ENCODE measurements at places on chromosomes 7 and 10. TPM values are rescaled to one million over a fixed set of nuclear protein-coding genes. Genes with fewer than 3 reads are reported as not detected.
A peak's percentile ranks its signal among the peaks of the same experiment; 100 is the strongest.

DNA sequence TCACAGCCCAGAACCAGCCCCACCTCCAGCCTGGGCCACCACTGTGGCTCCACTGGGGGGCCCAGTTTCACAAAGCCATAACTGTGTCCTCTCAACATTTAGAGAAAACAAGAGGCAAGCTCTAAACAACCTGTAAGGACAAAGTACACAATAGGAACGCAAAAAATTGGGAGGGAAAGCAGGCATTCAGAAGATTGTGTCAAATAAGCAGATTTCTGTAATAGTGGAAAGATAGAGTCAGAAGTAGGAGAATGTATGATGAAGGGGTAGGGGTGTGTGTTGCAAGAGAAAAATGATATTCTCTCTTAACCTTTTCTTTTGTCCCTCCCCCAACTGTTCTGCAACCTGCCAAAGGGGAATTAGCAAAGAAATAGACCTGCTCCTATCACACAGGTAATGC is 449.9 kb upstream of the NPVF start:
- no peak for DNase-seq

DNA sequence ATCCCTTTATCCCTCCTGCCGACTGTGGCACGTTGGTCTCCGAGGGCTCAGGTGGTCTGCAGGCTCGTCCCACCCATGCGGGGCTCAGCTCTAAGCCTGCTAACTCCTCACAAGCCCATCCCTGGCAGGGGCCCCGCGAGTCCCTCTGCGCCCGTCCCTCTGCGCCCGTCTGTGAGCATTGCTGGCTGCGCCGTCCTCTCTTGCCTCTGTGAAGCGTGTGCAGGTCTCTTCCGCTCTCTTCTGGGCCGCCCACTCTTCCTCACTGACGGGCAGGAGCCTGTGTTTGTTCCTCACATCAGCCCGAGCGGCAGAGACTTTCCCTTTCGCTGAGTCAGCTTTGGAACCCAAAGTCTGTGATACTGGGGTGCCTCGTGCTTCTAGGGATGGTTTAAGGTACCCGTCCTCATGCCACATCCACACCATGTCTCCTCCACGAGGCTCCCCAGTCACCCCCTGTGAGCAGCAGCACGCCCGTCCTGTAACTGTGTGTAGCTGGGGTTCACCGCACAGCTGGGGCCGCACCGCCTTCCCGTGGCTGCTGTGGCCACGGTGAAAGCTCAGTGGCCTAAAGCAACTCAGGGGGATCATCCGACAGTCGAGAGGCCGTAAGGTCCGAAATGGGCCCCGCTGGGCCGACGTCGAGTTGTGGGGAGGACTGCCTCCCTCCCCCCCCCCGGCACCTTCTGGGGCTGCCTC is 35.5 kb downstream of the ADGRA1 start:
- no peak for DNase-seq

- DNase-seq = no peak
Measured at GRCh38 chr7:123602648-123603047, 1.0 kb downstream of the ASB15 start.

GRCh38 chr10:85262992-85263391 is 934.6 kb downstream of the CCSER2 start:
- no peak for DNase-seq

- DNase-seq = peak; percentile 18
Measured at GRCh38 chr10:11336722-11337162, 274.7 kb downstream of the USP6NL start.

DNA sequence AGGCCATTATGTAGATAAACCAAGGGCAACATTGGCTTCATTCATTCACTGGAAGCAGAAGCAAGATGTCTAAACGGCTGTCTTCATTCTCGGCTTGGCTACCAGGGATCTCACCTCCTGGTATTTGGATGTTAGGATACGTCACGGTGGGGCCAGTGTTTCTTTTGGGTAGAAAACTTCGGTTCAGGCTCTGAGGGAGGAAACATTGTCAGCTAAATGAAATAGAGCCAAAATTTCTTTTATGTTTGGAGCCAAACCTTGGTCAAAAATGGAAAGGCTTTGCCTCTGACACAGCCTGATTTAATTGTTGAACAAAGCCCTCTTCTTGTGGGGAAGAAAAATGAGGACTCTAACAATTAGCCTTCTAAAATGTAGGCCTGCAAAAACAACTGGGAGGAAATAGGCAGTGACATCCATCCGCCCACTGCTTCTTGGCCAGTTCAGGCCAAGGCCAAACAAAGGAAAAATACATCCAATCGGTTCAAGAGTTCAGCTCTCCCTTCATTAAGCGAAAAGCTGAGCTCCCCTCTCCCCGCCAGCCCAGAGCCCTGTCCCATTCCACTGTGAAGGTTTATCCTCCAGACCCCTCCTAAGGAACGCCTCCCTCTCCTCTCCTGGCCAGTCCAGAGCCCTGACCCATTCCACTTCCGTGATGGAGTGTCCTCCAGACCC is 44.4 kb downstream of the PFKFB3 start:
- DNase-seq = no peak

DNA sequence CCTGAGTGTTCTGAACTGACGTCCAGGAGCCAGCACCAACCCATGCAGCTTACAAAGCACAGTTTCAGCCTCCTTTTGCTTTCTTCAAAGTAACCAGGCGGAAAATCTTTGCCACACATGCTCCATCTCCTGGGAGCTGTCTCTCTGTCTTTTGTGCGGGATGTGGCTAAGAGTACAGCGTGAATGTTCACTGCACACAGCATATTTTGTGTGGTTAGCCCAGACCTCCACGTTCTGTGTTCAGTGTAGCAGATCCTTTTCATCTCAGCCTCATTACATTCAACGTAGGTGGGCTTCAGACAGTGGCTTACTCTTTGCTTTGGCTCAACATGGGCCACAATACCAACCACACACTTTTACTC is 200.8 kb downstream of the TNS3 start:
- DNase-seq = no peak

- peak; percentile 98 for DNase-seq
Measured at GRCh38 chr7:131235489-131236317, 92.0 kb upstream of the MKLN1 start.

DNA sequence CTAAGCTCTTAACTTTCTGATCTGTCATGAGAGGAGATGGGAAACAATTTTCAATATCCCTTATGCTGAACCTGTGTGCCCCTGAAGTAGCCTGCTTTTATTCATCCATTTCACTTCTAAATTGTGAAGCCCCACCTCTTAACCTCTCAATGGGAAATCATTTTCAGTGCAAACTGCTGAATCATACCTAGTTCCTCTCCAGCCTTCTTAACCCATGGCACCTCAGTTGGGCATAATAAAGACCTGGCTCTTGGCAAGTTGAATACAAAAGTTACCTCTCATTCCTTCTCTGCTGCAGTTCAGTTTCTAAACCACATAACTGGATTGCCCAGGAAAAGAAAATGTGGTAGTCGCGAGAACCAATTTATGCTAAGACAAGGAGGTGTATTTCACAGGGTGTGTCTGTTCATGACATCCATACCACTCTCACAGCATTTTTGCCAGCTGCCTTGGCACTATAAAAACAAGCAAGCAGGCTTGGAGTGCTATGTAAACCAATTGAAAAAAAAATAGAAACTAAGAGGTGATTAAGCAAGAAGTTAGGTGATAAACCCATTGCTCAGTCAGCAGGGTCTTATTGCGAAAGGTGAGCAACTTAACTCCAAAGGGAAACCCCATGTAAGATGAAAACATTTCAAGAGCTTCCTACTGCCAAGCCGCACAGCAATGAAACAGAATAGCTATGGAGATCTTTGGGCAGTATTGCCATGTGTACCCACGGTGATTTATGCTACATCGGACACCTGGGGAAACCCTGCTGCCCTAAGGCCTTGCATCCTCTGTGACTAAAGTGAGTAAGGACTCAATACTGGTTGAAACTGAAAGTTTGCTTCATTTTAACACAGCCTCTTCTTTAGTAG is 57.0 kb upstream of the DKK1 start:
- no peak for DNase-seq

DLX5 gene
- 0.48 TPM for total RNA-seq

- no peak for DNase-seq
Measured at GRCh38 chr10:46250898-46251856, 35.6 kb upstream of the ANTXRL start.

DNA sequence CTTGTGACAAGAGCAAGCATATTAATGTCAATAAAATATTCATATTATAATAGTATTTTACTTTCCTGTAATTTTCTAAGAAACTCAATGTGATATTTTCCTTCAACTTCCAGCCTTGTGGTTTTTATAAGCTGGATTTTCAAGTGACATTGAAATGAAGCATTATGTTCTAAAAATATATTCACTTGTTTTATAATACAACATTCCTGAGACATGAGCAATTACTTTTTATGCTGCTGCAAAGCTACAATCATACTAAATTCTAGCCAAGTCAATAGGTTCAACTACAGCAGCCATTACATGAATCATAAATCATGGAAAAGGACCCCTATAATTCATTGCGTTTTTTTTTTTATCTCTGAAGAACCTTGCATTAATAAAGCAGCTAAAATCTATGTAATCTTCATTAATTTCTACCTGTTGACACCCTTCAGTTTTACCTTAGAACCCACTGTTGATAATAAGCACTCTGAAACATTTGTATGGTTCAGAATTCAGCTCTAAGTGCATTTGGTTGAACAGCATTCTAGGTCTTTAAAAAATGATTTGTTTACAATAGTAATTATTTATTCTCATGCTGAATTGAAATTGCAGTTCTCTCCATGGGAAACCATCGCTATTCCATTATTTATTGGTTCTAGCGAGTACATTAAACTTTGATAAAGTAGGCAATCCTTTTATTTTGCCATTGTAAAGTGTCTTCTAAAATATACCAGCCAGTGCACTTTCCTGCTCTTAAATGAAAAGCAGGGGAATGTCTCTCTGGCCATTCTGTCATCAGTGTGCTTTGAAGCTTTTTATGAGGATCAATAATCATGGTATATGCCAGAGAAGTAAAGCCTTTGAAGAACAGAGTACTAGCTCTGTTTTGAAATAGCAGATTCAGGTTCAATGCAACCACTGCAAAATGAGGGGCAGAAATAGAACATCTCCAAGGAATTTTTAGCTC is 132.6 kb downstream of the GNAT3 start:
- peak; percentile 33 for DNase-seq

- peak; percentile 59 for DNase-seq
Measured at GRCh38 chr7:33243319-33243881, 114.0 kb downstream of the BBS9 start.

- no peak for DNase-seq
Measured at GRCh38 chr10:78164702-78165101, 131.0 kb downstream of the RPS24 start.

NUP205 gene
- total RNA-seq = 90.1 TPM

DNA sequence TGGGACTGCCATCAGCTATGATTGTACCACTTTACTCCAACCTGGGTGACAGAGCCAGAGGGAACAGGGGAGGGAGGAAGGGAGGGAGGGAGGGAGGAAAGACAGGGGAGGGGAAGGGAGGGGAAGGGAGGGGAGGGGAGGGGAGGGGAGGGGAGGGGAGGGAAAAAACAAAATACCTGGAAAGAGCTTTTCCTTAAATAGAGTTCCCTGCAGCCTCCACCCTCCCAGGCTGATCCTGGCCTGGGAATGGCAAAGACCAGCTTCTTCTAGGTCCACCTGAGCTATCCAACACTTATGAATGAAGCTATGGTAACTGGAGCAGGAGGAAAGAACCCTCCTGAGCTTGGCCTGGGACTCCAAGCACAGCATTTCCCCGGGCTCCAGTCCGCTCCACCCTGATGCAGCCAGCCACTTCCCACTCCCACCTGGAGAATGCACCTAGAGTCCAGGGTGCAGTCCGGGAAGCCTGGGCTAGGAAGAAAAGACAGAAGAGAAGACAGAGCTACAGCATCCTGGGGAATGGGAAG is 66.1 kb downstream of the GRID1 start:
- DNase-seq = no peak

FBXO24 gene
- 0.49 TPM for total RNA-seq

THSD7A gene
- total RNA-seq = under 0.01 TPM

TUBB8 gene
- not detected for total RNA-seq

EGR2 gene
- 5.9 TPM for total RNA-seq

CNNM1 gene
- 1.4 TPM for total RNA-seq

- DNase-seq = no peak
Measured at GRCh38 chr7:120442838-120443237, 169.9 kb downstream of the KCND2 start.

GRCh38 chr7:141431140-141431479 is 120.1 kb upstream of the AGK start:
- DNase-seq = no peak

PRF1 gene
- not detected for total RNA-seq

ZNF425 gene
- 1.3 TPM for total RNA-seq

DNA sequence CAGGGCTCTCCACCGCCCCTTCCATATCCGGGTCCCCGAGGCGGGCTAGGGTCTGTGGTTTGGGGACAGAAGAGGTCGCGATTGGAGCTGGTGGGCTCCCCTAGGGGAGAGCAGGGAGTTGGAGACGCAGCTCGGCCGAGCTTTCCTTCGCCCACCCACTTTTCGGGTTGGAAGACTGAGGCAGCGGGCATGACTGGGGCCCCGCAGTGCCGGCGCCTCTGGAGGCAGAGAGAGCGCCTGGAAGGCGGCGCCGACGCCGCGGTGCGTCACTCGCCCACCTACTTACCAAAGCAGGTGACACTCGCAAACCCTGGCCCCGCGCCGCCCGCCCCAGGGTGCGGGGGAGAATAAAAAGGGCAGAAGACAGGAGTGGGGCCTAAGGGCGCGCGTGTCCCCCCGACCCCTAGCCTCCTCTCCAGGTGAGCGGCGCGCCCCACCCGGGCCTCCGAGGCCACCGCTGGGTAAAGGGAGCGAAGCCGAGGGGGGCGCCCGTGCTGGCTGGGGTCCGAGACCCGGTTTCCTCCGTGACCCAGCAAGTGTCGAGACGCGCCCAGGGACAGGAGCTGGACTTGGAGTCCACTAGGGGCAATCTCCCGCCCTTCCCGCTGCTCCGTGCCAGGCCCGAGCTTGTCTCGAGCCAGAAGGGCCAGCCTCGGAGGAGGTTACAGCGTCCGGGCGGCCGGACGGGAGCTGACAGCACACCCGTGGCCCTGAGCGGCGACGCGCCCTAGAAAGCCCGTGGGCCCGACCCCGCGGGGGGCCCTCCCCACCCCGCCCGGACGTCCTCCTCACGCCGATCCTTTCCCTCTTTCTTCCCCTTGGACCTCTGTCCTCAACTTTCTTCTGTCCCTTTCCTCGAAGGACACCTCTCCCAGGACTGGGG is 34.4 kb upstream of the GRID1 start:
- peak; percentile 40 for DNase-seq

- DNase-seq = no peak
Measured at GRCh38 chr10:124603376-124604213, 140.6 kb downstream of the FAM53B start.

DNA sequence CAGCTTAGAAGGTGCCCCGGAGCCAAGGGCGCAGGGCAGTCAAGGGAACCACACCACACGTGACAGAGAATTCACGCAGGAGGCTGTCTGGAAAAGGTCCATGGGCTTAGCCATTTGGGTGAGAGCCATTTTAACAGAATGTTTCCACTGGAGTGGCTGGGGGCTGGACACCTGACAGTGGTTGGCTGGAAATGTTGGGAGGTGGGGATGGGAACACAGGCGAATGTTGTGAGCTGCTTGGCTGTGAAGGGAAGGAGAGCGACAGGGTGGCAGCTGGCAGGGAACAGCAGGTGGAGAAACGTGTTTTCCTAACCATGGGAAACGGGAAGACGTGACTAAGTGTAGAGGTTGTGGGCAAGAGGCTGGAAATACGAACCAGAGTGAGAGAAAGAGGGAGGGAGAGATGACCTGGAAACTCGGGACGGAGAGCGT is 100.5 kb upstream of the ZNF32 start:
- peak; percentile 44 for DNase-seq

DPP6 gene
- 1.3 TPM for total RNA-seq

All from RPMI7951 (cell line).